Cerebellum (tissue), 4 donors: ENCODE measurements at places on chromosomes 2 and 18. TPM values are rescaled to one million over a fixed set of nuclear protein-coding genes. Genes with fewer than 3 reads are reported as not detected.

Gene ST6GAL2
- total RNA-seq, result 139 TPM

Gene COL5A2
- 35.2 TPM for total RNA-seq

Gene PID1
- total RNA-seq, result 25.0 TPM

Gene VIL1
- 0.73 TPM for total RNA-seq

Gene GREB1L
- 66.2 TPM for total RNA-seq

Gene LPIN1
- total RNA-seq, result 45.2 TPM

Gene CFC1
- total RNA-seq, result 1.3 TPM

Gene STPG4
- 1.00 TPM for total RNA-seq

Gene GULP1
- total RNA-seq, result 70.8 TPM

Gene MARCHF4
- total RNA-seq, result 7.3 TPM

Gene FIGN
- total RNA-seq, result 22.1 TPM

Gene LOXHD1
- total RNA-seq, result 0.18 TPM

Gene ANKRD62
- total RNA-seq, result 0.18 TPM

Gene RRM2
- total RNA-seq, result 18.6 TPM

Gene SERPINB4
- total RNA-seq, result not detected

Gene TMEM198
- 13.0 TPM for total RNA-seq

Gene POMC
- 0.91 TPM for total RNA-seq

Gene CAPN10
- 31.2 TPM for total RNA-seq

Gene PSMA8
- not detected for total RNA-seq

Gene ATRAID
- total RNA-seq, result 48.7 TPM

Gene PEX13
- total RNA-seq, result 55.8 TPM

Gene C1D
- total RNA-seq, result 21.9 TPM

Gene KIF1A
- 217 TPM for total RNA-seq

Gene PAIP2B
- 17.3 TPM for total RNA-seq

Gene NLRC4
- 0.36 TPM for total RNA-seq

Gene SULT1C4
- 20.7 TPM for total RNA-seq

Gene THSD7B
- 47.1 TPM for total RNA-seq

Gene PAX8
- not detected for total RNA-seq

Gene MOGAT1
- not detected for total RNA-seq

Gene B3GNT2
- total RNA-seq, result 9.9 TPM

Gene GALM
- total RNA-seq, result 8.4 TPM

Gene UGT1A4
- not detected for total RNA-seq

Gene SLC14A1
- total RNA-seq, result 3.7 TPM

Gene ACMSD
- total RNA-seq, result not detected

Gene AOX1
- total RNA-seq, result 2.8 TPM

Gene CYS1
- total RNA-seq, result 0.45 TPM

Gene TDRD15
- 0.18 TPM for total RNA-seq

Gene SNED1
- 12.0 TPM for total RNA-seq

Gene FABP1
- total RNA-seq, result 1.1 TPM

Gene FOXD4L1
- 0.27 TPM for total RNA-seq

Gene LRP1B
- total RNA-seq, result 55.0 TPM

Gene ASB18
- total RNA-seq, result 0.45 TPM

Gene GLI2
- 8.9 TPM for total RNA-seq

Gene HOXD12
- not detected for total RNA-seq

Gene SP5
- 17.5 TPM for total RNA-seq

Gene NEU4
- 0.82 TPM for total RNA-seq

Gene STK17B
- total RNA-seq, result 13.6 TPM

Gene MSTN
- total RNA-seq, result 5.2 TPM

Gene ZFP36L2
- 6.6 TPM for total RNA-seq

Gene TUBA4B
- total RNA-seq, result not detected

Gene WDSUB1
- total RNA-seq, result 14.0 TPM

Gene ALPG
- not detected for total RNA-seq

Gene ANKRD23
- total RNA-seq, result 8.0 TPM

Gene TEX44
- total RNA-seq, result not detected

Gene DSG4
- not detected for total RNA-seq

Gene CSRNP3
- total RNA-seq, result 98.3 TPM
